ENCODE measurements at places on chromosomes 7 and 10. TPM values are rescaled to one million over a fixed set of nuclear protein-coding genes. Genes with fewer than 3 reads are reported as not detected.

TWIST1 gene
- 12.3 TPM for total RNA-seq

AQP1 gene
- 680 TPM for total RNA-seq

TFEC gene
- 7.4 TPM for total RNA-seq

- DNase-seq, result no peak
- no peak overlapping the region for H3K27ac ChIP-seq
Measured at GRCh38 chr7:69104023-69104422, 494.3 kb upstream of the AUTS2 start.

GRCh38 chr10:60937022-60937421 is 7.0 kb downstream of the RHOBTB1 start:
- no peaks in the 10 kb centered on the region for H3K4me1 ChIP-seq
- H3K36me3 ChIP-seq, result no peaks in the 10 kb centered on the region
- no peak overlapping the region for H3K27ac ChIP-seq
